BE2C (cell line): ENCODE measurements at places on chromosomes 1 and 21.

GRCh38 chr21:36522219-36522808 is 42.4 kb upstream of the CLDN14 start:
- DNase-seq: no peak

GRCh38 chr1:230798491-230798890 is 51.3 kb downstream of the CAPN9 start:
- no peak for DNase-seq

DNA sequence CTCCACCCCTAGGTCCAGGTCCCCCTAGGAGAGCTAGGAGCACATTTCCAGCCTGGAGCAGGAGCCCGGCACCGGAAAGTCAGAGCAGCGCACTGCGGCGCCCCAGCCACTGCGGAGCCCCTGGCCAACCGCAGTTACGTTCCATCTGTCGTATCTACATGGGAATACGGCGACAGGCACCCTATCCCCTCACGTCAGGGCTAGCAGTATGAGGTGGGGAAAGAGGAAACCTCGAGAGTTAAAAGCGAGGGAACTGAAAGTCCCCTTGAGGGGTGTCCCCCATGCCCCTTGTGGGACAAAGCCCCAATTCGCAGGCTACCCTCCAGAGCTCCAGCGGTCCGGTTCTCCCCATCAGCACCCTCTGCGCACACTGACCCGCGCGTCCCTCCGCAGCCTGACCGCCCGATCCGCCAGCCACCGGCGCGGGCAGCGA is 995 bp downstream of the COLGALT2 start:
- peak; percentile 69 for DNase-seq

- peak; percentile 51 for DNase-seq
These were observed 33.4 kb upstream of the PTPRC start for GRCh38 chr1:198605406-198605805.
